Calu3 (cell line): ENCODE measurements at places on chromosomes 1 and 21. TPM values are rescaled to one million over a fixed set of nuclear protein-coding genes. Genes with fewer than 3 reads are reported as not detected.

The LYPLA2 gene
- total RNA-seq, result 52.0 and 66.5 TPM in 2 replicates

The C1orf50 gene
- 7.7 and 9.4 TPM in 2 replicates for total RNA-seq

- DNase-seq, result no peak
Measured at GRCh38 chr1:94011709-94012595, 102.7 kb upstream of the GCLM start.

- no peak for DNase-seq
Measured at GRCh38 chr1:3093898-3094626, 25.1 kb downstream of the PRDM16 start.

- DNase-seq, result no peak
Measured at GRCh38 chr1:27071049-27071416, 58.4 kb upstream of the TENT5B start.

DNA sequence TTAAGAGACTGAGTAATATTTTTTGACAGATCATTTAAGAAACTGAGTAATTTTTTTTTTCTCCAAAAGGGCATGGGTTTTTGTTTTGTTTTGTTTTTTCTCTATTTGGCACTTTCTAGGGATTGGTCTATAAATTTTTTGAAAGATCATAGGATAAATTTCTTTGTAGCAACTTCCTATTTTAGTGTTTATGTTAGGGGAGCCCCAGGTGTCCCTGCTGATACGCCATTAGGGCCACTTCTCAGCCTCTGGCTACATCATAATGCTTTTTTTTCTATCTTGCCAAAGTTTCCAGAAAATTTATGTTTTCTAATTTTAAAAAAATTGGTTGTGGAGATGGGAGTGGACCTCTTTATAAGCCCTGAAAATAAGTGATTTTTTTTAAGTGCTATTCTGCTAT, 2.6 kb downstream of the GABPA start:
- no peak for DNase-seq
